Activated naive CD4-positive, alpha-beta T cell treated with anti-CD3 and anti-CD28 coated beads, Interleukin-2, amount 10 ng/mL, durations not matched to agents 5 hours and 36 hours (primary cell): ENCODE measurements at places on chromosomes 11 and 22. TPM values are rescaled to one million over a fixed set of nuclear protein-coding genes. Genes with fewer than 3 reads are reported as not detected.

DDB1 gene
- total RNA-seq: 177 TPM

MMP10 gene
- 0.50 TPM for total RNA-seq

ME3 gene
- total RNA-seq: 1.6 TPM

PNPLA3 gene
- 0.24 TPM for total RNA-seq

OR2AT4 gene
- total RNA-seq: not detected

C11orf97 gene
- total RNA-seq: not detected

MPEG1 gene
- total RNA-seq: not detected

NF2 gene
- 48.9 TPM for total RNA-seq

TEAD1 gene
- total RNA-seq: 0.20 TPM

ST14 gene
- not detected for total RNA-seq

C1QTNF4 gene
- total RNA-seq: 0.33 TPM

OR4C11 gene
- not detected for total RNA-seq

BRSK2 gene
- not detected for total RNA-seq

GGT1 gene
- total RNA-seq: 32.7 TPM

OR5AL1 gene
- not detected for total RNA-seq

C11orf24 gene
- total RNA-seq: 23.4 TPM

SPON1 gene
- total RNA-seq: 15.5 TPM

MLC1 gene
- 0.43 TPM for total RNA-seq

MYRF gene
- 1.9 TPM for total RNA-seq

C11orf91 gene
- total RNA-seq: not detected

OR51E2 gene
- not detected for total RNA-seq

CASP5 gene
- total RNA-seq: not detected

C22orf23 gene
- not detected for total RNA-seq

NAALAD2 gene
- total RNA-seq: not detected

MIAT gene
- total RNA-seq: 72.7 TPM

RIMBP3C gene
- total RNA-seq: 1.1 TPM

MPPED2 gene
- total RNA-seq: not detected

PATE2 gene
- not detected for total RNA-seq

TP53AIP1 gene
- not detected for total RNA-seq

SYCE3 gene
- not detected for total RNA-seq

KCTD14 gene
- 0.22 TPM for total RNA-seq

MAJIN gene
- total RNA-seq: 0.20 TPM

C22orf15 gene
- 3.6 TPM for total RNA-seq

IL10RA gene
- total RNA-seq: 154 TPM

SVIP gene
- total RNA-seq: 29.2 TPM

CEP126 gene
- 0.60 TPM for total RNA-seq

TRPM5 gene
- 0.05 TPM for total RNA-seq

RAB3IL1 gene
- not detected for total RNA-seq

APOL5 gene
- total RNA-seq: not detected

MS4A4E gene
- not detected for total RNA-seq

CST6 gene
- not detected for total RNA-seq

PATE3 gene
- total RNA-seq: not detected

APOBEC3C gene
- 99.8 TPM for total RNA-seq
